ENCODE measurements at places on chromosomes 7 and 10. TPM values are rescaled to one million over a fixed set of nuclear protein-coding genes. Genes with fewer than 3 reads are reported as not detected.

DNA sequence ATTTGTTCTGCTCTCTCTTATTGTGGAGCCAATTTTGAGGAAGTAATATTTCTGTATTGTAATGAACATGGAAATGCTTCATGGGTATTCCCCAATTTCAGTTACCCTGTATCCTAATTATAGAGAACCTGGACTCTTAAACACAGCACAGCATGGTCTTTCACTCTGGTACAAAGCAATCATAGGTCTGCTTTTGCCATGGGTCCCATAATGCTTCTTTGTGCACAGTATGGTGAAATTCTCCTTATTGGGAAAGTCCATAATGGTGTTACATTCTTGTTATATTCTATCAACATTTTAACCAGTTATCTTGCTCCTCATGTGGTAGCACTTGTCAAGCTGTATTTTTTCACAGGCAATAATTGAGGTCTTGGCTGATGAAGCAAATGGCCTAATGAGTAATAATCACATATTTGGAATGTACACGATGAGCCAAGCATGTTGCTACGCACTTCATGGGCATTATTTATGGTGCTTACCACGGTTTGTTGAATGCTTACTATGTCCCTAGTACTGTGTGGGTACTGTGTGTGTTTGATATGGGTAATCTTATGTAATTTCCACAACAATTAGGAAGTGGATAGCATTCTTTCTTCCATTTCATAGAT is 42.9 kb downstream of the PRKG1 start:
- no peak for DNase-seq

- no peak for DNase-seq
These were observed 548.9 kb upstream of the STEAP1 start for GRCh38 chr7:89605362-89605761.

GRCh38 chr7:157739650-157740049 is 402.8 kb downstream of the DNAJB6 start:
- no peak for DNase-seq

- DNase-seq = no peak
These were observed 109.7 kb downstream of the ELMO1 start for GRCh38 chr7:37338966-37339365.

- DNase-seq = no peak
These were observed 14.9 kb downstream of the PFKFB3 start for GRCh38 chr10:6217611-6218010.

GRCh38 chr10:125294109-125294508 is 133.7 kb upstream of the CTBP2 start:
- DNase-seq = no peak

DNA sequence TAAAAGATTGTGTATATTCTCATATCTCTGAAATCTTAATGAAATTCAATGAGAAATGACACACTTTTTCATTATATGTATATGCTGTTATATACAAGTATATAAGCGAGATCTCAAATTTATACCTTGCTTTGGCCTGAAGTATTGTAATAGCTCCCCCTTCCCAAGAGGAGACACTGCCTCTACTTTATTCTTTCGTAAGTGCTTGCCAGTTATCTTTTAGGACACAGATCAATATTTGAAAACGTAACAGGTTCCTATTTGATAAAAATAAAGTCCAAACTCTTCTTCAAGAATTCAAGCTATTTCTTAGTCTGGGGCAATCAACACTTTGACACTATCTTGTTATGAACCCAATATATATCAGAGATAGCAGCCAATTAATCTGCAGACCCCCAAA is 24.9 kb downstream of the WASL start:
- DNase-seq = no peak

DNA sequence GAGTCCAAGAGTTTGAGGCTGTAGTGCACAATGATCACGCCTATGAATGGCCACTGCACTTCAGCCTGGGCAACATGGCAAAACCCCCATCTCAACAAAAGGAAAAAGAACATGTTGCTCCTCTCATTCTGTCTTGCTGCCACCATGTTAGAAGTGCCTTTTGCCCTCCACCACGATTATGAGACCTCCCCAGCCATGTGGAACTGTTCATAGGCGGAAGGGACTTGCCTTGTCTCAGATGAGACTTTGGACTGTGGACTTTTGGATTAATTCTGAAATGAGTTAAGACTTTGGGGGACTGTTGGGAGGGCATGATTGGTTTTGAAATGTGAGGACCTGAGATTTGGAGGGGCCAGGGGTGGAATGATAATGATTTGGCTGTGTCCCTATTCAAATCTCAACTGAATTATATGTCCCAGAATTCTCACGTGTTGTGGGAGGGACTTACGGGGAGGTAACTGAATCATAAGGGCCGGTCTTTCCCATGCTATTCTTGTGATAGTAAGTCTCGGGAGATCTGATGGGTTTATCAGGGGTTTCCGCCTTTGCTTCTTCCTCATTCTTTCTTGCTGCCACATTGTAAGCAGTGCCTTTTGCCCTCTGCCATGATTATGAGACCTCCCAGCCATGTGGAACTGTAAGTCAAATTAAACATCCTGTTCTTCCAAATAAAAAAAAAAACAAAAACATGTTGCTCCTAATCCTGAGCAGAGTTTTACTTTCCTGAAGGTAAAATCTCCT is 22.3 kb downstream of the DLG5 start:
- no peak for DNase-seq

- DNase-seq = no peak
These were observed 33.8 kb downstream of the GNG11 start for GRCh38 chr7:93955304-93955703.

GRCh38 chr7:23017309-23017708 is 3.4 kb upstream of the HYCC1 start:
- DNase-seq = no peak

DNA sequence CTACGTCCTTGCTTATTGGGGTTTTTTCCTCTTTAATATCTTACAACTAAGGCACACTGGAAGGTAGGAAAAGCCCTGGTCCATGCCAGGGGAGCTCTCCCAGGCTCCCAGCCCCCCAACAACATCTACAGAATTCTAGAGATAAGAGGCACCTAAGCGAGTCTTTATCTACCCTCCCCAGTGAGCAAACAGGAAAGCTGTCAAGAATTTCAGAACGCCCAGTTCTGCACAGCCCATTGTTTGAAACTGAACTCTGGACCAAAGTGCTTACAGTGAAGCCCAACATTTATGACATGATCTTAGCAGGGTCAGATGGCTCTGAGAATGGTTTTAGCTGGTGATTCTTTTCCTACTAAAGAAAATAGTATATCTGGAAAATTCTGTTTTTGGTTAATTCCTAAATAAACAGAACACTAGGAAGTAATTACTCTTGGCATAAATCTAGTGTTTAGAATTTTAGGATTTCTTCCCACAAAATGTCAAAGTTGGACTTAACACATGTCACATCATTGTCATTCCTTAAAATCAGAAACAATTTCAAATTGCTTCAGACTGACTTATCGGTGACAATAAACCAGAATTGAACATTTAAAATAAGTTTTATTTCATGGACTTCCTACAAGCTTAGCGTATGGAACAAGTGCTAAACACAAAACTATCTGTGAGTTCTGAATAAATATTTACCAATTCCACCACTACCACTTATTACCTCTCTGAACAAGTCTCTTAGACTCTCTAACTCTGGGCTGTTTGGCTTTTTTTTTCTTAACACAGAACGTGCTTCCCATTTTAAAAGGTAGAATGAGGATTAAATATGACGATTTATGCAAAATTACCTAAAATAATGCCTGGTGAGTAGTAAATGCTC is 31.3 kb upstream of the RNF32 start:
- DNase-seq = no peak

GRCh38 chr10:129046065-129046681 is 420.9 kb upstream of the MGMT start:
- DNase-seq = no peak

DNA sequence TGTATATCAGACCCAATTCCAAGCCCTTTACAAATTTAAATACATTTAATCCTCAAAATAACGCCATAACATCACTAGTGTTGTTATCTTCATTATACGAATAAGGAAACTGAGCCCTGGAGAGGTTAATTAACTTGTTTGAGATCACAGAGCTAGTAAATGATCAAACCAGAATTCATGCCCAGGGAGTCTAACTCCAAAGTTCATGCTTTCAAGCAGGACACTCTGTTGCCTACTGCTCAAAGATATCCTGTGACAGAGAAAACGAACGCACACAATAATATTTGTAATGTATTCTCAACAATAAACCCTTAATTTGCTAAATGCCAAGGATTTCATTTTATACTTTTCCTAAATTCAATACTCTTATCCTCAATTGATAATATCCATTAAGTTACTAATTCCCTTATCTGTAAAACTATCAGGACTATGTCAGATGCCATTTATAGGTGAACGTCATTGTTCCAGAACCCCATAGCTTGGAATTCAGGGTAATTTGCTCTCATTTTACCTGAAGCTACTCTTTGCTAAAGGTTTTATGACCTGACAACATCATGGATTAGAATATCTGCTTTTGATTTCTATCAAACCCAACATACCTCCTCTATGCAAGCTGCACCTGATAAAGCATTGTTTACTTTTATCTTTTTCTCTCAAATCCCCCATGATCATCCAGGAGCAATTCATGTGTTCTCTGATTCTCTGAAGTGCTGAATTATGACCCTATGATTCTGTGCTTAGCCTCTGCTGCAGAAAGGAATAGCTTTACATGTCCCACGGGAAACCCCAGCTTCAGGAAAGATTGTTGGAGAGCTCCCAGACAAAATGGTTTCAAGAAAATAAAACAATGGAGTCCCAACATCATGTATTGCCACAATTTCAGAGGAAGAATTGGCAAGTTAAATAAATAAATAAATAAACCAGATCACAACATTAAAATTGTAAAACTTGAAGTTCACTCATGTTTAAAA is 150.2 kb upstream of the CDK1 start:
- no peak for DNase-seq

GRCh38 chr10:11806706-11807105 is 16.4 kb upstream of the PROSER2 start:
- DNase-seq = no peak

DNA sequence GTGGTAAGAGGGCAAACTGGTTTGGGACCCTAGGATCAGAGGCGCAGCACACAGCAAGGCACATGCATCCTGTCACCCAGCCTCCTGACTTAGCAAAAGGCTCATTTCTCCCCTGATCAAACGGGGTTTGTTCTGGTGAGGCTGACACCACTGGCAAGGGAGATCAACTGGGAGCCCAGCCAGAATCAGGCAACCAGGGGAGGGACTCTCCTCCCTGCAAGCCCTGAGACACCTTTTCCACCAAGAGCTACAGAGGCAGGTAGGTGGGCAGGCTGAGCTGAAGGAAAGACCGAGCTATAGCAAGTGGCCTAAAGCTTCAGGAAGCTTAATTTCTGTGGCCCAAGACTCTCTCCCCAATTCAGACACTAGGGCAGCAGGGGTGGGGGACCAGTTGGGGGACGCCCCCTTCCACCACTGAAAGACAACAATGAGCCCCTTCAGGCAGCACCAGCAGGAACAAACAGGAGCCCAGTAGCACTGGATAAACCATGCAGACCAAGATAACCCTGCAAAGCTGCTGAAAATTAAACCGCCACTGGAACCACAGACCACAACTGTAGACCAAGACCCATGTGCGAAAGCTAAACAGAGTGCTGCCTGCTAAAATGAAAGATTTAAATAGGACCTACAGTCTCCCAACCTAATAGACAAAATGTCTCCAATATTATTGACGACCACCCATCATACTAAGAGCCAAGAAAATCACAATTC is 27.1 kb upstream of the SAR1A start:
- peak; percentile 37 for DNase-seq

- no peak for DNase-seq
These were observed 283.8 kb downstream of the CDK14 start for GRCh38 chr7:90879924-90880323.

DNA sequence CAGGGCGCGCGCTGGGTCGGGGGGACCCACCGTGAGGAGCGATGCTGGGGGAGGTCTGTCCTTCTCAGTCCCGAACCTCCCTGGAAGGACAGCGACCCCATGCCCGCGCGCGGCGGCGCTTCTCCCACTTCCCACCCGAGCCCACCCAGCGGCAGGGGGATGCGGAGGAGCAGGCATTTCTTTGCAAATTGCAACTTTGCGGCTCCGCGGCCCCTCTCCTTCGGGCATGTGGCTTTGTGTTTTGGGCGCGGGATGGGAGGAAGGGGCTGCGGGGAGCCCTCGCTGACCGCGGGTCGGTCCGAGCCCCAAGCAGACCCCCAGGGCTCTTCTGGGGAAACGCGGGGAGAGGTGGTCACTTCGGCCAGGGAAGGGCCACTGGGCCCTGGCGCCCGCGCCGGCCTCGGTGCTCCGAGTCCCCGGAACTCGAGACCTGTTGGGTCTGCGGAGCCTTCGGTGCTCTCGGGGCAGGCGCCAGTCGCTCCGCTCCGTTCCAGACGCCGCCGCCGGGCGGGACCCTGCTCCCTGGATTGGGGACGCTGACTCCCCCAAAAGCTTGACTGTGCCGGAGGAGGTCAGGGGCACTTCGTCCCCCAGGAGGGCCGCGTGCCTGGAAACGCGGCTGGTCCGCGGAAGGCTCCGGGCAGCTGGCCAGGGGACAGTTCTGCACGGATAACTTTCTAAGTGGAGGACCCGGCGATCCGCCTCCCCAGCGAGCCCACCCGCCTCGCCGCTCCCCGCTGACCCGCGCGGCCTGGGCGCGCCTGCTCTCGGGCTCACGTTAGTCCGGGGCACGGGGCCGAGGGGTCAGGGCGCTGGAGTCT is 164.2 kb upstream of the DPP6 start:
- DNase-seq = peak; percentile 4

DNA sequence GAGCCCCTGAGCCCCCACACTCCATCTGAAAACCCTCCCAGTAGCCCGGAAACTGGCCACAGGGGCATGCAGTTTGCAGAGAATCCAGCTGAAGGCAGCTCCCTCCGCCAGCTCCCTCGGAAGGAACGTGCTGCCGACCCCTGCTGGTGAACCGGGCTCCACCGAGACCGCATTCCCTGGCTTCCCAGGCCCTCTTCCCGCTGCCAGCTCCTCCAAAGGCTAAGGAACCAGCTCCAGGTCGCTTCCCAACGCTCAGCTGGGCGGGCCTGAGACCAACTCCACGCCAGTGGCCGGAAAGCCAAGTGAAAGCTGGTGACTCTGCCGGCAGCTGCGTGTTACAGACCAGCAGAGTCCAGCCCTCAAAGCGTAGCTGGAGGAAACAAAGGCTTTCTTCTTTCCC is 35.8 kb downstream of the GPER1 start:
- peak; percentile 77 for DNase-seq

DNA sequence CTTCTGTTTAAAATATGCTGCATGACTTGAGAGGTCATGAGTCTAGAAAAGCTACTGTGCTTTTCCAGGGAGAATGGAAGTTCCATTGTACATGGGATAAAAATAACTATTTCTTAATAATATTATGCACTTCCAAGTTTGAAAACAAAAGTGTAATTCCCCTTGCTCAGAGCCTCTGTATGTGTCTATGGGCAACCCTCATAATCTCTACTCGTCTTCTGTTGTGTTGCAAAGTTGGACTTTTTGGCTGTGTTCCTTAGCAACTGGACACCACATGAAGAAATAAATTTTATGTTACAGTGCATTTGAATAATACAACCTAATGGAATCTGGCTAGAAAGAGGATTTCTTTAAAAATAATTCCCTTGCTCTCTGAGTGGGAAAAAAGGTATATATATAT is 242.6 kb downstream of the TWIST1 start:
- DNase-seq = no peak

GRCh38 chr10:111246814-111247452 is 170.1 kb downstream of the ADRA2A start:
- no peak for DNase-seq

GRCh38 chr10:77898323-77899079 is 28.1 kb downstream of the DLG5 start:
- no peak for DNase-seq

The MRC1 gene
- 2.6 TPM for total RNA-seq

The TMEM270 gene
- not detected for total RNA-seq

The VWC2 gene
- 2.3 TPM for total RNA-seq

The MOGAT3 gene
- not detected for total RNA-seq

The DEPP1 gene
- 43.9 TPM for total RNA-seq

The ABCC2 gene
- 0.50 TPM for total RNA-seq

The HIP1 gene
- total RNA-seq = 35.6 TPM

The TSPAN13 gene
- total RNA-seq = 110 TPM

The ADO gene
- 28.0 TPM for total RNA-seq

The CALHM3 gene
- not detected for total RNA-seq
